ENCODE measurements at places on chromosomes 4 and X. TPM values are rescaled to one million over a fixed set of nuclear protein-coding genes. Genes with fewer than 3 reads are reported as not detected.

Gene MAGEB3
- total RNA-seq: not detected

Gene MAGIX
- 3.8 TPM for total RNA-seq

Gene RAB41
- total RNA-seq: not detected

Gene TMA16
- total RNA-seq: 9.1 TPM

Gene PRRG1
- total RNA-seq: 18.4 TPM

Gene ALAS2
- total RNA-seq: not detected

Gene CXCL1
- 3.0 TPM for total RNA-seq

Gene COX7B2
- total RNA-seq: not detected

Gene RPL9
- 731 TPM for total RNA-seq

Gene SUV39H1
- total RNA-seq: 2.4 TPM

Gene FRAS1
- total RNA-seq: 3.7 TPM

Gene CT45A9
- not detected for total RNA-seq

Gene PLAC8
- total RNA-seq: 1.1 TPM

Gene IDS
- total RNA-seq: 88.7 TPM

Gene CPLX1
- 4.4 TPM for total RNA-seq

Data from left ventricle myocardium superior (tissue), 1 donor.